RPMI7951 (cell line): ENCODE measurements at places on chromosomes 12 and 14. TPM values are rescaled to one million over a fixed set of nuclear protein-coding genes. Genes with fewer than 3 reads are reported as not detected.

DNAH10 gene
- total RNA-seq: under 0.01 and 0.10 TPM in 2 replicates

- no peak for DNase-seq
These were observed 26.9 kb downstream of the GCN1 start for GRCh38 chr12:120167529-120168095.

DNA sequence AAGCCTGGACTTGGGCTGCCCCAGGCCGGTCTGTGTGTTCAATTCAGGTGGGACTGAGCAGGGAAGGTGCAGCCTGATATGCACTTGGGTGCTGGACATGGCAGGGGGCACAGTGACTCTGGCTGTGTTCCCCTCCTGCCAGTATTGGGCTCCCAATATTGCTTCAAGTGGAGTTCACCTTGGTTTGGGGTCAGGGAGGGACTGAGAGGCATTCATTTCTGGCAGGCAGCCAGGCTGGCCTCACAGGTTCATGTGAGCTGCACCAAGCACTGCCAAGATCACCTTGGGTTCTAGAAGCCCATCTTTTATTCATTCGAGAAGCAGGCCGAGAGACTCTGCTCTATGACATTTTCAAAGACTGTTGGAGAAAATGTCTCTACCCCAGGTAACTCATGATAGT, 245.0 kb downstream of the CHST11 start:
- DNase-seq: no peak

PDE3A gene
- under 0.01 and 0.12 TPM in 2 replicates for total RNA-seq

SLC22A17 gene
- total RNA-seq: 7.4 and 10.4 TPM in 2 replicates

RNU4-1 gene
- under 0.01 TPM in 2 replicates for total RNA-seq
